ENCODE measurements at places on chromosomes 4 and X.
A peak's percentile ranks its signal among the peaks of the same experiment; 100 is the strongest.

DNA sequence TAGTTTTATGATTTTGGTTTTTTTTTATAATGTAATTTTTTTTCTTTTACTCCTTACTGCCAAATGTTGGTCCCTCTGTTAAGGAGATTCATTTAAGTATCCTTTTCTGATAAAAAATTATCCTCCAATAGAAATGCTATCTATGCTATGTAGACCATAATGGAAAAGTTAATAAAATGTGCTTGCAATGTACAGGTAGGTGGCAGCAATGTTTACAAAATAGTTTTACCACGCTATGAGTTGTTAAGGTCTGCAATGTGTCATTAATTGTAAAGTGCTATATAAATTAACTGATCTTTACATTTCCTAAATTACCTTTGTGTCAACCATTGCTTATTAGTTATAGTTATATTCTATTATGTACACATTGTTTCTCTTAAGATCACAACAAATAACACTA, 3.8 kb upstream of the CENPC start:
- DNase-seq = no peak

DNA sequence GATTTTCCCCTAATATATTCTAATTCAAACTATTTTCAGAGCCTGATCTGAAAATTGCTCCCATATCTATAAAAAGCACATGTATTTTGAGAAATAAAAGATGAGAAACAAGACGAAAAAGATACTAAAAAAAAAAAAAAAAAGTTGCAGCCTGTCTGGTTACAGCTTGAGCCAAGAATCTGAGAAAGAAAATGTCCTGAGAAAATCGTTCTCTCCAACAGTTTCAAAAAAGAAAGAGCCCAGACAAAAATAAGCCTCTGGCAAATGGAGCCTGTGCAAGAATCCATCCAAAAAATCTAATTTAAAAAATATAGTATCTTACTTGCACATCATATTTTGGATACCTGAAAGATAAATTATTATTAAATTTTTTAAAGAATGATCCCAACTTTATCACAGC, 163.0 kb upstream of the TBL1X start:
- DNase-seq = no peak

- no peak for DNase-seq
Observed at GRCh38 chr4:149211876-149212275, 603.8 kb downstream of the IQCM start.

- peak; percentile 85 for DNase-seq
Observed at GRCh38 chrX:4547213-4547836, 833.9 kb upstream of the PRKX start.

GRCh38 chr4:119189638-119190037, 22.9 kb upstream of the USP53 start:
- DNase-seq = no peak

DNA sequence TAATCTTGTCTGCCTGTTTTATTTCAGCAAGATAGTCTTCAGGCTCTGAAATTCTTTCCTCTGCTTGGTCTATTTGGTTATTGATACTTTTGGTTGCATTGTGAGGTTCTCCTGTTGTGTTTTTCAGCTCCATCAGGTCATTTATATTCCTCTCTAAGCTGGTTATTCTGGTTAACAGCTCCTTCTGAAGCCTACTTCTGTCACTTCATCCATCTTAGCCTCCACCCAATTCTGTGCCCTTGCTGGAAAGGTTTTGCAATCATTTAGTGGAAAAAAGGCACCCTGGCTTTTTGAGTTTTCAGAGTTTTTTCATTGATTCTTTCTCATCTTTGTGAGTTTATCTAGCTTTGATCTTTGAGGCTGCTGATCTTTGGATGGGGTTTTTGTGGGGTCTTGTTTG, 647.7 kb downstream of the SPRY1 start:
- no peak for DNase-seq
